ENCODE measurements at places on chromosomes 12 and 14.
A peak's percentile ranks its signal among the peaks of the same experiment; 100 is the strongest.

GRCh38 chr14:24071144-24071697 is at the start of gene CPNE6:
Gene CPNE6 (plus strand): TSS chr14:24071562. CDS start chr14:24072937, 1,375 bp downstream.
- H3K27ac ChIP-seq: no peak within 1 kb of the TSS
- H3K27me3 ChIP-seq: no peaks in the 10 kb centered on the region
- no peaks in the 10 kb centered on the region for H3K36me3 ChIP-seq
- no peak within 1 kb of the TSS for H3K4me3 ChIP-seq
- no peak for DNase-seq

GRCh38 chr12:51601241-51601640 is 10.2 kb downstream of the SCN8A start:
- no peak for DNase-seq
- H3K4me1 ChIP-seq: no peaks in the 10 kb centered on the region
- no peak overlapping the region for H3K4me3 ChIP-seq
- no peak overlapping the region for H3K27ac ChIP-seq

DNA sequence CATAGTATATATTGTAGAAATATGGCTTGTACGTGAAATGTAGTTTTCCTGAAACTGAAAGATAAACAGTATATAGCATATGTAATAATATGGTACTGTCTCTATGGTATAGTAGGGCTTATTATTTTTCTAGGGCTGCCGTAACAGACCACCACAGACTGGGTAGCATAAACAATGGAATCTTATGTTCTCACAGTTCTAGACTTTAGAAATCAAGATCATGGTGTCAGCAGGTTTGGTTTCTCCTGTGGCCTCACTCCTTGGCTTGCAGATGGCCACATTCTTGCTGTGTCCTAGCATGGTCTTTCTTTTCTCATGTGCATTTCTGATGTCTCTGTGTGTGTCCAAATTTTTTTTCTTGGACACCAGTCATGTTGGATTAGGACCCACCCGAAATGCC is 155.8 kb downstream of the TMTC2 start:
- H3K27ac ChIP-seq: no peak overlapping the region
- H3K4me1 ChIP-seq: no peaks in the 10 kb centered on the region
- H3K27me3 ChIP-seq: no peaks in the 10 kb centered on the region
- H3K4me3 ChIP-seq: no peak overlapping the region
- H3K36me3 ChIP-seq: no peaks in the 10 kb centered on the region

DNA sequence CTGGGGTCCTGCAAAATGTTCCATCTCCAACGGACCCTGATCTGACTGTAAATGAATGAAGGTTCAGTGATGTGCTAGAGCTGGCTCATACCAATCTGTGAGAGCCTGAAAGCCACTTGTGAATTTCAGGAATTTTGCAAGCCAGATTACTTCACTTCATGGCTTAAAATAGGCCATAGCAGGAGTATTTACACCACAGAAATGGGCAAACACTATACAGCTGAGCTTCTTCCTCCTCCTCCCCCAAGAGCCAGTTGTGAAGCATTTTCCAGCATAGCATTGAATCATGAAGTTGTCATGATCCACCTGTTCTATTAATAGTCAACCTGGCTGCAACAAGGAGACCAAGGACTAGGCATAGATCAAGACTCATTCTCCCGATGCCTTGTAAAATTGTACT is 141.3 kb upstream of the RASSF8 start:
- H3K36me3 ChIP-seq: no peaks in the 10 kb centered on the region
- H3K27ac ChIP-seq: no peak overlapping the region
- H3K4me3 ChIP-seq: no peak overlapping the region
- no peaks in the 10 kb centered on the region for H3K27me3 ChIP-seq

GRCh38 chr12:6492838-6493496 is at the start of gene MRPL51:
Gene MRPL51 (minus strand): TSS chr12:6493262. CDS start chr12:6493136, 126 bp downstream.
- peak within 1 kb of the TSS; percentile 97 for H3K27ac ChIP-seq
- H3K27me3 ChIP-seq: no peaks in the 10 kb centered on the region
- peak within 1 kb of the TSS; percentile 70 for H3K4me3 ChIP-seq
- DNase-seq: peak; percentile 92

- peak overlapping the region; percentile 85 for H3K27ac ChIP-seq
- H3K36me3 ChIP-seq: no peaks in the 10 kb centered on the region
- DNase-seq: no peak
These were observed 12.4 kb downstream of the FBRSL1 start for GRCh38 chr12:132502149-132502881.
